ENCODE measurements at places on chromosomes 1 and 21.
A peak's percentile ranks its signal among the peaks of the same experiment; 100 is the strongest.

GRCh38 chr1:186487163-186487562 lies 26.2 kb upstream of the PDC start:
- no peak for DNase-seq

- no peak for DNase-seq
Measured at GRCh38 chr1:39094685-39095084, 68.5 kb downstream of the NDUFS5 start.

DNA sequence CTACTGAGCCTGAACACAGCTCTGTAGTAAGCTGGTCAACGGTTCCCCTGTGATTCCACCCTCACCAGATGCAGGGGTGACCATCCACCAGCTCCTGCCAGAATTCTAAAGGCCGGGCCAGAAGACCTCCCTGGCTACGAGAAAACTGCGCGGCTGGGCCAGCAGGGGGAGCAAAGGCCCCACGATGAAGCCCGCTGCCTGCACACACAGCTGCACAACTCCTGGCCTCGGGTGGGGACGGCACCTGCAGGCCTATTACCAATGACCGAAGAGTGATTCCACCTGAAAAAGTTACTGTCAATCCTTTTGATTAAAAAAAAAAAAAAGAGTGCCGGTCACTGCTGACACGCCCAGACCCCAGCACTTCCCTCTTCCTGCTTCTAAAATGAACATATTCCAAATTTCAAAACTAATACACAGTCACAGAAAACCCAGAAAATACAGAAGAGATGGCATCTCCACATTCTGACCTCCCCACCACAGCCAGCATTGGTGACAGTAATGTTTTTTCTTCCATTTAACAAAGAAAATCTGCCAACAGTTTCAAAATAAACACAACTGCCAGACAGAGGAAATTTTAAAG lies 49.8 kb upstream of the RIPK4 start:
- DNase-seq: no peak

- no peak for DNase-seq
Measured at GRCh38 chr1:40868051-40868723, 6.0 kb upstream of the CITED4 start.

DNA sequence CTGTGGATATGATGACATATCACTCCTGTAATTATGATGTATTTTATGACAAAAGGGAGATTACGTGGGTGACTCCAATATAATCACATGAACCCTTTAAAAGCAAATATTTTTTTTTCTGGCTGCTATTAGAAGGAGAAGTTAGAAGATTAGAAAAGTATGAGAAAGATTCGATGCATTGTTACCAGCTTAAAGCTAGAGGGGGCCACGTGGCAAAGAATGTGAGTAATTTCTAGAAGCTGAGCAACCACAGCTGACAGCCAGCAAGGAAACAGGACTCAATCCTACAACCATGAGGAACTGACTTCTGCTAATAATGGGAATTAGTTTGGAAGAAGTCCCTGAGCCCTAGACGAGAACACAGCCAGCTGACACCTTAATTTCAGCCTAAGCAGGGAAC lies 56.3 kb upstream of the C1orf87 start:
- no peak for DNase-seq

- DNase-seq: peak; percentile 15
Measured at GRCh38 chr1:51736702-51737101, 119.8 kb downstream of the OSBPL9 start.

GRCh38 chr1:5975133-5975880 lies 16.9 kb downstream of the NPHP4 start:
- peak; percentile 38 for DNase-seq

GRCh38 chr1:224411766-224412165 lies 22.8 kb downstream of the WDR26 start:
- no peak for DNase-seq

DNA sequence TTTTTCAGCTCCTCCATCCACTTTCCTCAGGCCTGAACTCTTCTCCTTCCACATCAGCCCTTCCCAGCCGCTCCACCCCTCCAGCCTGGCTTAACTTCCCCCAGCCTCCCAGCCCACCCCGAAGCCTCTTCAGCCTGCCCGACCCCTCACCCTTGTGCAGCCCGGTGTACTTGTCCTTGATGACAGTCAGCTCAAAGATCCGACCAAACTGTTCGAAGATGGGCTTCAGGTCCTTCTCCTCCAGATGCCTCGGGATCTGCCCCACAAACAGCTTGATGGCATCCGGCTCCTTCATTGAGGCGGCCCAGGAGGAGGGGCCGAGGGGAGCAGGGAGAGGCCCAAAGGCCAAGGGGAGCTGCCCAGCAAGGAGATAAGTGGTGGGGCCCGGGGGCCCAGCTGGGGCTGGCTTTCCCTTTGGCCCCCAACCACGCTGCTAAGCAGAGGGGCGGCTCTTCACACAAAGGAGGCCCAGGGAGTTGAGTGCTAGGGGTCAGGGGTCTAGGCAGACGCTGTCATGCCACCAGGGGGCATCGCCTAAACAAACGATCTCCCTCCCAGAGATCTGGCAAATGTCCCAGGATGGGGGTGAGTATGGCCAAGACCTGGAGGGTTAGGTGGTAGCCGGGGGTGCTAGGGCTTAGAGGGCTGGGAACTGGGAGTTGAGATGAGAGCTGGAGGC lies 738 bp downstream of the CELF3 start:
- peak; percentile 26 for DNase-seq

GRCh38 chr21:39923476-39923875 lies 56.2 kb downstream of the PCP4 start:
- DNase-seq: no peak

All from DMS79 (cell line).